Activated T-cell treated with anti-CD3 and anti-CD28 coated beads, Interleukin-2, amount 50 U/mL, for 48 hours (primary cell): ENCODE measurements at places on chromosomes 6 and 20.

GRCh38 chr6:47057830-47058540, 15.9 kb upstream of the ADGRF1 start:
- DNase-seq, result no peak

- DNase-seq, result no peak
Measured at GRCh38 chr20:2398449-2398848, 17.7 kb downstream of the TGM6 start.

DNA sequence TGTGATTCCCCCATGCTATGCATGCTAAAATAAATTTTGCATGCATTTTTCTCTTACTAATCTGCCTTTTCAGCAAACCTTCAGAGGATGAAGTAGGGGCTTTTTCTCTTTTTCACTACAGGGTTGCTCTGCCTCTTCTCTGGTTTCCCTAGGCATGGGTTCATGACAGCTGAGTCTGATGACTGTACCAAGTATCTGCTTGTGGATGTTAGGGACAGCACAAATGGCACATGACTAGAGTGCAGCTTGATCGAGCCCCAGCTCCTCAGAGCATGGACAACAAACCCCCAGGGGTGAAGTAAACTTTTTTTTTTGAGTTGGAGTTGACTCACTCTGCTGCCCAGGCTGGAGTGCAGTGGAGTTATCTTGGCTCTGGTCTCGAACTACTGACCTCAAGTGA, 57.1 kb upstream of the GCM1 start:
- DNase-seq, result no peak

GRCh38 chr6:55088902-55089301, 85.4 kb upstream of the HCRTR2 start:
- DNase-seq, result no peak

DNA sequence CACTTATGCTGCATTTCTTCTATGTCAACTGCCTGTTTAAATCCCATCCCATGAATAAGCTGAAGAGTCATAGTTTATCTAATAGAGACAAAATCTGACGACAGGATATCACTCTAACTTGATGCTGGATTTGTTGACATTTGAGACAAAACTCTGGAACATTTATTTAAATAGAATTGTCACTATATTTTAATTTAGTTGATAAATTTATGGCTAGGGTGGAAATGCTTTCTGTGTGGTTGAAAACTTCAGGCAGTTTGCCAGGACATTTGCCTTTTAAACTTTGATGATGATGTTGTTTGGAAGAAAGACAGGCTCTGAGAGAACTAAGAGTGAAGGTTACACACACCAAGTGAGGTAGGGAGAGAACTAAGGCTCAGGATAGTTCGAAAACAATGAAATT, 68.1 kb downstream of the GJA1 start:
- DNase-seq, result no peak

GRCh38 chr6:127869772-127870404, 31.0 kb downstream of the THEMIS start:
- DNase-seq, result no peak

DNA sequence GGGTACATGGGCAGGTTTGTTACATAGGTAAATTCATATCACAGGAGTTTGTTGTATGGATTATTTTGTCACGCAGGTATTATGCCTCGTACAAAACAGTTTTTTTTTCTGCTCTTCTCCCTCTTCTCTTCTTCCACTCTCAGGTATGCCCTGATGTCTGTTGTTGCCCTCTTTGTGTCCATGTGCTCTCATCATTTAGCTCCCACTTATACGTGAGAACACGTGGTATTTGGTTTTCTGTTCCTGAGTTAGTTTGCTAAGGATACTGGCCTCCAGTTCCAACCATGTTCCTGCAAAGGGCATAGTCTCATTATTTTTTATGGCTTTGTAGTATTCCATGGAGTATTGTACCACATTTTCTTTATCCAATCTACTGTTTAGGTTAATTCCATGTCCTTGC, 65.7 kb downstream of the UNC5CL start:
- DNase-seq, result no peak

GRCh38 chr6:90393232-90393884, 96.7 kb upstream of the BACH2 start:
- DNase-seq, result peak; percentile 77

DNA sequence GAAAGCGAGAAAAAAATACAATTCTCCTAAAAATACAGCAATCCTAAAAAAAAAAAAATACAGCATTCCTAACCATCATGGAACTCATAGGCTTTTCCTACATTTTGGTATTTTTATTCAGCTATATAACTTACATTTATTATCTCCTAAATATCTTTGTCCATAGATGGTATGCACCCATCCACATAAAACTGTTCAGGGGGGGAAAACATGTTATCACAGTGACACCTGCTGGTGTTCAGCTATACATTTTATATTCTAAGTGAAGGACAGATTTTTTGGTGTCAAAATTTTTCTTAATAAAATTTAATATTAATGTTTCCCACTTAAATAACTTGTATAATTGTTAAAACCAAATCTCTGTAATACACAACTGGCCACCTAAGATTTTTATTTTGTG, 58.0 kb downstream of the BLOC1S5 start:
- no peak for DNase-seq

GRCh38 chr20:34300256-34300806, 2.8 kb downstream of the AHCY start:
- no peak for DNase-seq

- DNase-seq, result no peak
Measured at GRCh38 chr6:134954272-134955000, 4.5 kb upstream of the ALDH8A1 start.

GRCh38 chr6:170225852-170226417, 64.9 kb downstream of the DLL1 start:
- no peak for DNase-seq

GRCh38 chr6:91560409-91560808, 973.5 kb upstream of the MAP3K7 start:
- DNase-seq, result no peak

DNA sequence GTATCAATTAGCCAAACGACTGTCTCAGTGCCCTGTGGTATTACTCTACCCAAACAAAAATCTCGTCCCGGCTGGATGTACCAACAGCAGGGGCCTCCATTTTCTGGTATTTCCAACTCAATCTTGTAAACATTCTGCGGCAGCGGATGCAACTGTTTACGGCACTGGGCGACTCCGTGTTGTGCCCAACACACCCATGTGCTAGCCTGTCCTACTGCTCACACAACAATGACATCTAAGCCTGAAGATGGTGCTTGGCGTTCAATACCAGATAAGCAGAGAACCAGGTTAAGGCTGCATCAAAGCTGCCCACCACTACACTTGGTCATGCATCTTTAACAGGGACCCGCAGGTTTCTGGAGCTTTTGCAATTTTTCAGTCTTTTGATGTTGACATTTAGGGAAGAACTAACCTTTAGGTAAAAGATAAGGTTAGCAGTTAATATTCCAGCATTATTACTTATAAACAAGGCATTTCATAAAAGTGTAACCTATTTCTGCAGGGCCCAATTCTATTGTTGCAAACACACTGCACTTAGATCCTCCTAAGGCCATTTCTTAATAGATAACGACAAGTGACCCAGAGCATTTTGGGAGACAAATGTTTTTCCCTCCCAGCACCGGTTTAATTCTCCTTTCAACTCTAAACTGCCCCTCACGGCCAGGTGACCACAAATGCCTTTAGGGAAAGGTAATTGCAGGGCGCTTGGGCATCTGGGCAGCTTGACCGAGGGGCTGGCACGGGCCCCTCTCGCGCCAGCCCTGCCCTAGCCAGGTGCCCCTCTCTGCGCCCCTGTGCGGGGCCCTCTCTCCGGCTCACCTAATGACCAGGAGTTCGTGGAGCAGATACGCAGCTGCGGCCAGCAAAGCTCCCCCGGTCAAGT, 945 bp downstream of the FAXC start:
- no peak for DNase-seq

GRCh38 chr6:21728141-21728540, 134.6 kb downstream of the SOX4 start:
- no peak for DNase-seq

DNA sequence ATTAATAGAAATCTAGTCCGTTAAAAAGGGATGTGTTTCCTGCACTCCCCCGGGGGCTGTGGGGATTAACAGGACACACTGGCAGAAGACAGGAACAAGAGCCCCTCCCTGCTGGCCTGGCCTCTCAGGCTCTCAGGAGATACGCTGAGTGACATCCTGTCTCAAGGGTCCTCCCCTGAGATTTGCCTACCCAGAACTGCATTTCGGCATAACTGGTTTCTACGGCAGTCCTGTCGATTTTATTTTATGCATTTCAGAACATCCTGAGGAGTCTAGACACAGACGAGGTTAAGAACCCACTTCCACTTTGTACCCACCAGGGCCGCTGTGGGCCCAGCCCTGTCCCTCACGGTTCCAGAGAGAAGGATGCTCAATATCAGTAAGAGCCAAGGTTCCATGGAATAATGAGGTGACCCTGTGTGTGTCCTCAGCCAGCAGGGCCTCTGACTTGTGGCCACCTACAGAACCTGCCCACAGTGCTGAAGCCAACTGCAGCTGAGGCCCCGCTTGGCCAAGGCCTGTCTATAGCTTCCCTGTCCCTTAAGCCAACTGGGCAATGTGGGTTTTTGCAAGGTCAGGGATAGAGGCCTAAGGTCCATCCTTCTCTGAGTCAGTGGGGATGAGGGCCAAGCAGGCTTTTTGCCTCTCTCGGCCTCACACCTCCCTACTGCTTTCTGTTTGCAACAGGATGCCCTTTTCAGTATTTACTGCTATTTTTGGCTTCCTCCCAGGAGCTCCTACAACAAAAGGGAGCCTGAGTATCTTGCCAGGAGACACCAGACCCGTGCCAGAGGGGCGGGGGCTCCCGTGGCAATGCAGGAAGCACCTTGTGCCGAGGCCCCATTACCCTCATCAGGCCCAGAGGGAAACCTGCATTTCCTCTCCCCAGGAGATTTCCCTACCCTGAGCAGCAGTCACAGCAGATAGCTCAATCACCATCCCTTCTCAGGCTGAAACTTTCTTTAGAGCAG, 14.7 kb downstream of the UQCC2 start:
- no peak for DNase-seq

GRCh38 chr6:15690510-15690909, 27.7 kb upstream of the DTNBP1 start:
- DNase-seq, result no peak

- DNase-seq, result no peak
Measured at GRCh38 chr6:47275640-47276039, 34.1 kb downstream of the TNFRSF21 start.

GRCh38 chr20:49288784-49289696, 11.2 kb upstream of the ZNFX1 start:
- peak; percentile 46 for DNase-seq

DNA sequence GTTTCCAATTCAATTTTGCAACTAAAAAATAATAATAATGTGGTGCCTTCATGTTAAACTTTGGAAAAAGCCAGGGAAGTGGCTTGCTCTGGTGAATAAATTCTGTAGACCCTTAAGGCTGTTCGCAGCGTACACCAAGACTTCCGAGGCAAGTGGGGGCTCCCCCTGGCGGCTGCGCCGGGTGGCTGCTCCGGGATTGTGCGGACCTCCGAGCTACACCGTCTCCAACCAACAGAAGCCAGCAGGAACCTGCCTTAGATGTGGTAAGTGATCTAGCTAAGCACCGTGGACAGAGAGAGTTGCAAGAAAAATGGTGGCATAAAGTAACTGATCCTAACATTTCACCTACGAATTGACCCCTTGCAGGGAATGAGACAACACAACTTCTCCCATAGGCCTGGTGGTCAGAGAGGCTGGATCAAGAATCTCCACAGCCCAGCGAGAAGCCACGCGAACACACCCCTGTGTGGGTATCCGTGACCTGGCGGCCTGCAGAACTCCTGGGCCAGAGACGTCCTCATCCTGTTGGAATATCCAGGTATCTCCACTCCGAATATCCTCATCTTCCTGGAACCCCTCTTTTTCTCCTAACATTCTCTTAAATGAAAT, 69.6 kb downstream of the TBXT start:
- peak; percentile 76 for DNase-seq

- no peak for DNase-seq
Measured at GRCh38 chr6:33315793-33316602, 1.5 kb downstream of the ZBTB22 start.

DNA sequence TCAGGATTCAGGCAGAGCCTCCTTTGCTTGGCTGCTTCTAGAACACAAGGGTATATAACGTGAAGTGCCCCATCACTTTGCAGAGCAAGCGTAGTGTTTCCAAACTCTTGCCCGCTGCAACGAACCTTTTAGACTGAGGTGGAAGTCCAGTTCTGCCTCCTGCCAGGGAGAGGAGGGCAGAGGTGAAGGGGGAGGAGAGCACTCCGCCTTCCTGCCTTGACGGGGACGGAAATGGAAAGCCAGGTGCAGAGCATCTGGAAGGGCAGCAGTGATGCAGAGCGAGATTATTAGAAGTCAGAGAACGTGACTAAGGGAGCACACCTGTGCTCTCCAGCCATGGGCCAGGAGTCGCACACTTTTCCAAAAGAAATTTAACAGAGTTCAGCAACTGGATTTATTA, 63.4 kb downstream of the RREB1 start:
- DNase-seq, result no peak

- no peak for DNase-seq
Measured at GRCh38 chr20:8021541-8022269, 2.1 kb upstream of the TMX4 start.

GRCh38 chr6:52555518-52556233, 21.2 kb downstream of the TRAM2 start:
- DNase-seq, result no peak

- no peak for DNase-seq
Measured at GRCh38 chr20:5973172-5973571, 22.7 kb downstream of the MCM8 start.

DNA sequence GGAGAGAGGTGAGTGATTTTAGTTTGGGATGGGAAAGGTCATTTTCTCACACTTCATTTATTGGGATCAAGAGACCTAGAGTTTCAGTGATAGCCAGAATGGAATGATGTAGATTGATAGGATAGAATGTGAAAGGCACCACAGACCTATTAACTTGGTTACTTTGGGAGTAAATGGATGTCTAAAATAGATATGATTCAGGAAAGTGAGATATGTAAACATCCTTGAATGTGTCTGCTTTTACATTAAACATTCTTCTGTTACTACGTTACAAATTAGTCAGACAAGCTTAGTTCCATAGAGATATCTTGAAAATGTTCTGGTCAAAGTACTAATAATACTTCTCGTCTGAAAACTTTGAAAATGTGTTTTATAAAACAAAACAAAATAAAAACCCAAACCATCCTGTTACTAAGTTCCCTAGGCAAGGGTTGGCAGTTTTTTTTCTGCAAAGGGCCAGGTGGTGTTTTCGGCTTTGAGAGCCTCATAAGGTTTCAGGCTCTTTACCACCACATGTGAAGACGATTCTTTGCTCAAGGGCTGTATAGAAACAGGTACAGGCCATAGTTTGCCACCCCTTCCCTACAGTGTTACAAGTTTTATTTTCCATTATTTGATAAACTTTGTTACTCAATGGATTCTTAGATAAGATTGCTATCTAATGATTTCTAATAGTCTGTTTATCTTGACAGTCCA, 3.4 kb downstream of the CYB5R4 start:
- no peak for DNase-seq

- no peak for DNase-seq
Measured at GRCh38 chr6:136750696-136751521, 41.4 kb downstream of the MAP3K5 start.

- DNase-seq, result no peak
Measured at GRCh38 chr20:41395667-41396664, 29.3 kb upstream of the EMILIN3 start.
